Globus pallidus (tissue), 1 donor: ENCODE measurements at places on chromosomes 3 and 15.

DNA sequence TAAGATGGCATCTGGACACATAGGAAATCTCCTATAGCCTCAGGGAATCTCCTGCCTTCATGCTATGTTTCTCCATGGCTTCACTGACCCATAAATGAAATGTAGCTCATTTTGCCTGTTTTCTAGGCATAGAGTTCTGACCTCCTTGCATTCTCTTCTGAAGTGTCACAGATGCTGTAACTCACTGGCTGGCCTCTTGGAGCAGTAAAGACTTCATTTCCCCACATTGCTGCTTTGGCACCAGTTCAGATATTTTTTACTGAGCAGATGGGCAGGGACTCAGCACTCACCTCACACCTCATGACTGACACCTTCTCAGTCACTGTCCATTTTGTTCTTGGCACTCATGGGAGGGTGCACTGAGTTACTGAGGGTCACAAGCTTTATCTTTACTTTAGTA, 286.7 kb upstream of the TGFBR2 start:
- no peak for DNase-seq

GRCh38 chr3:117587416-117587815, 877.8 kb downstream of the TUSC7 start:
- no peak for DNase-seq

DNA sequence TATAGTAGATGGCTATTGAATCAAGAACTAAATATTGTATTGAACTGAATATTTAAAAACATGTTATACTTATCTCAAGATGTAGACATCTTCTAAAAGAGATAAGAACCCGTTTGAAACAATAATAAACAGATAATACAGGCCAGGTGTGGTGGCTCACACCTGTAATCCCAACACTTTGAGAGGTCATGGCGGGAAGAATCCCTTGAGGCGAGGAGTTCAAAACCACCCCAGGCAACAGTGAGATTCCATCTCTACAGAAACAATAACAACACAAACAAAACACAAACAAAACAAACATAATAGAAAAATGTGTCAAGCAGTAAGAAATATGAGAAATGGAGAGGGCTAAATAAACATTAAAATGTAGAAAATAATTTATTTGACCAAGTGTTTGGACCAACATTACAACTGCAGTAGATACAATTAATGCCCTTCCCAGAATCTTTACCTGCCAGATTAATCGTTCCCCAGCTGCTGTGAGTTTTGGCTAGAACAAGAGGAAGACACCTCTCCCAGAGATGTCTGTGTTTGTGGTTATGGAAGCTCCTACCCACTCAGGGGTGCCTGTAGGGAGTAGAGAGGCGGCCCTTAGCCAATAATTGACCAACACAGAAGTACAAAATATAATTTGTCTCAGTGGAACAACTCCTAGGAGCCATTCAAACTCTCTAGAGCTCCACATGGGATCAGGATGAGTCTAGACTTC, 111.9 kb upstream of the AGTR1 start:
- no peak for DNase-seq

GRCh38 chr3:15964605-15965442, 167.0 kb upstream of the ANKRD28 start:
- DNase-seq, result no peak

GRCh38 chr3:18864933-18865731, 283.2 kb upstream of the KCNH8 start:
- DNase-seq, result no peak
